Activated T-helper 1 cell treated with Interleukin-2 at 50 U/mL for 16 hours (primary cell): ENCODE measurements at places on chromosomes 2 and 18.
A peak's percentile ranks its signal among the peaks of the same experiment; 100 is the strongest.

GRCh38 chr2:126940331-126940730 lies 41.6 kb downstream of the TEX51 start:
- no peak for DNase-seq

- no peak for DNase-seq
These were observed 74.3 kb upstream of the SLC1A4 start for GRCh38 chr2:64914735-64915509.

DNA sequence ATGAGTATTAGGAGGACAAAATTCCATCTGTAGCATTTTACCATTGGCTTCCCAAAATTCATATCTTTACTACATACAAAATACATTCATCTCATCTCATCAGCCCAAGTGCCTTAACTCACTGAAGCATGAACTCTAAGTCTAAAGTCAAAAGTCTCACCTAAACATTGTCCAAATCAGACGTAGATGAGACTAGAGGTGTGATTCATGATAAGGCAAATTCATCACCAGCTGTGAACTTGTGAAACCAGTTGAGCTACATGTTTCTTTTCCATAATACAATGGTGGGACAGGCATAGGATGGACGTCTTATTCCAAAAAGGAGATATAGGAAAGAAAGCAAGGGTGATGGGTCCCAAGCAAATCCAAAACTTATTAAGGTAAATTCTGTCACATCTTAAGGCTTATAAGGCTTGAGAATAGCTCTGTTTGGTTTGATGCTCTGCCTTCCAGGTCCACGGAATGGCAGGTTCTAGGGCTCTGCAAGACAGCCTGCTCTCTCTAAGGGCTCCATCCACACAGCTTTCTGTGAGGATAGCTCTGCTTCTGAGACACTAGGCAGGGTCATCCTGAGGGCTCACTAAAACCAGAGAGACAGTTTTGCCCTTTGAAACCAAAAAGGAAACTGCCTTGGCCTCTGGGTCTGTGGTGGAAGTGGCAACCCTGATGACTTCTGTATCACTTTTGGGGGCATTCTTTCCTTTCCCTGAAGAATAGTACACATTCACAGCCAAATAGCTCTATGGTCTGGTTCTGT lies 9.6 kb downstream of the IFIH1 start:
- no peak for DNase-seq

- DNase-seq: no peak
These were observed 42.8 kb upstream of the SIGLEC15 start for GRCh38 chr18:45782662-45783061.

- DNase-seq: no peak
These were observed 510.1 kb downstream of the EIPR1 start for GRCh38 chr2:2867397-2867979.

DNA sequence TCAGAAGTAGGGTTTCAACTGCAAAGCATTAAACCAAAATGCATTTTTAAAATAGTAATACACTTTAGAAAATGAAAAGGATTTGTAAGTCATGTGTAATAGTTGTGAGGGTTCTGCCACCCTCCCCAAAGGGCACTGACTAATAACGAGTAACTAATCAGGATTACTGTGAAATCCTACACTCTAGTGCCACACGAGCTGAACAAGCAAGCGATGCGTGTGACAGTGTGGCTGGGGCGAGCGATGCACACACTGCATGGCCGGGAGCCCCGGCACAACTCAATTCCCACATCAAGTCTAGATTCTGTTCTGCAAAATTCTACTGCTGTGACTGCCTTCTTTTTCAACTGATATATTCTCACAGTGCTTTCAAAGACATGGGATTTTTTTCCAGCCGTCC lies 156.4 kb downstream of the SEPTIN10 start:
- no peak for DNase-seq

- DNase-seq: no peak
These were observed 57.3 kb upstream of the SULT1C3 start for GRCh38 chr2:108182489-108182888.

GRCh38 chr18:48991676-48992075 lies 40.9 kb upstream of the SMAD7 start:
- no peak for DNase-seq

DNA sequence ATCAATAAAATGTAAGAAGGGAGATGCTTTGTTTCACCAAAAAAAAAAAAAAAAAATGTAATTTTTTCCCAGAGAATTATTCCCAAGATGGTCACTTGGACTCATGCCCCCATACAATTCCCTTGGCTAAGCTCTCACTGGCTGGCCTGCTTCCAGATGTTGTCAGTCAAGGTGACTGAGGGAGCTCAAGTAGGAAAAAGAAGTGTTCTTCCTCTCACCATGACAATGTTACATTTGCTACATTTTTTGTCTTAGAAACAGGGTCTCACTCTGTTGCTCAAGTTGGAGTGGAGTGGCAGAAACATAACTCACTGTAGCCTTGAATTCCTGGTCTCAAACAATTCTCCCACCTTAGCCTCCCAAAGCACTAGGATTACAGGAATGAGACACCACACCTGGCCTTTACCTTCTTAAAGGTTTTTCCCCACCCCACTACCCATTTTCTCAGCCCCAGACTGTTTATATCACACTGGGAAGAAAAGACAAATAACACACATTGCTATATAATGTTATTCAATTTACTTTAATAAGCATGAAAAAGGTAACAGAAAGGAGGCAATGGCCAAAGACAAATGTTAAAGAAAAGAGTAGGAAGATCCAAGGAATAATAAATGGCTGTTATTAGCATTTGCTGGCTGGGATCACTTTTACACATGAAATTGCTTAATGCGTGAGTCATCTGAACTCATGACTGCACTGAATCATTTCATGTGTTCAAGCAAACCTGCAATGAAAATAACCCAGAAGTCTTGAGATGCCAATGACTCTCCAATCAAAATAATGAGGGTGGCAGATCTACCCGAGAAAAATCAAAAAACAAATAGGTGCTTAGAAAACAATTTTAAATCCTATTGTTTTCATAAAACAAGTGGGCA lies 45.2 kb downstream of the ACVR1 start:
- DNase-seq: no peak

DNA sequence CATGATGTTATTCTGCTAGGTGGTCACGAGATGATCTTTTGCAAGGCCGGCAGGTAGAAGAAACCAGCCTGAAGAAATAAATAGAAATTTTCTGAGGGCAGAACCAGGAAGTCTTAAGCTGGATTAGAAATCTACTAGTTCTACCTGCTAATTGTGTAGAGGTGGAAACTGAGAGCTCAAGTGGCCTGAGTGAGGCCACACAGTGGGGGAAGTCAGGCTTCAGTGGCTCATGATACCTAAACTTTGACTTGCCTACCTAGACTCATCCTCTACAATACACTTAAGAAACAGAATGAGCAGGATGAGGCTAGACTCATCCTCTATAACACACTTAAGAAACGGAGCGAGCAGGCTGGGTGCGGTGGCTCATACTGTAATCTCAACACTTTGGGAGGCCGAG lies 134.9 kb upstream of the NDUFV2 start:
- no peak for DNase-seq

- no peak for DNase-seq
These were observed 364.4 kb downstream of the RND3 start for GRCh38 chr2:150122871-150123613.

DNA sequence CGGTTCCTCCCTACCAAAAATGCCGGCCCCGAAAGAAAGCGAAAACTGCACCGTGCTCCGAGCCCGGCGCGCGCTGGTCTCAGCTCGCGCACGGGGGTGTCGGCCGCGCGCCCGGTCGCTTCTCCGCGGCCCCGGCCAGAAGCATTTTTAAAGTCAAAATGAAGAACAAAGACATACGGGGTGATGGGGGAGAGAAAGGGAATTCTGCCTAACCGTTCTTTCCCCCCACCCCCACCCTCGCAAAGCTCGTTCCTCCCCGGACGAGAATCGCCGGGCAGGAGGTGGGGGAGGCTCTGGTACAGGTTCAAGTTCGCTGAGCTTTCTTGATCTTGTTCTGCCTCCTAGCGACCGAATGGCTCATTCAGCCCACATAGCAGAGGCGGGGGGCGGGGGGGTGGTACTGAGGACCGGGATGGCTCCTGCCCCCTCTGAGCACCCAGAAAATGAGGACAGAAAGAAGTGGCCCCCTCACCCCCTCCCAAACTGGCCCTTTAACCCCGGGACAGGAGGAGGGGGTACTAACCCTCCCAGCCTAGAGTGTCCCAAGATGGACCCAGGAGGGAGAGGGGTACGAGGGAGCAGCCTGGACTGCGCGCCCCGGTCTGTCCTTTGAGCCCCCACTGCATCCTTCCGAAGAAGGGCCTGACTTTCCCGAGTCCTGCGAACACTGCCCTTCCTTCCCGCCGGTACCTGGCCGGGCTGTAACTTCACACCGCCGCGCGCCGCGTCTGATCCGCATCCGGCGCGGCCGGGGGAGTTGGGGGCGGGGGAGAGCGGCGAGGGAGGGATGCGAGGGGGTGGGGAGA lies 3.1 kb downstream of the BCL11A start:
- DNase-seq: no peak

- no peak for DNase-seq
These were observed 81.3 kb downstream of the NFATC1 start for GRCh38 chr18:79476918-79477571.

GRCh38 chr2:26637811-26638310 lies 3.3 kb downstream of the CIB4 start:
- no peak for DNase-seq

DNA sequence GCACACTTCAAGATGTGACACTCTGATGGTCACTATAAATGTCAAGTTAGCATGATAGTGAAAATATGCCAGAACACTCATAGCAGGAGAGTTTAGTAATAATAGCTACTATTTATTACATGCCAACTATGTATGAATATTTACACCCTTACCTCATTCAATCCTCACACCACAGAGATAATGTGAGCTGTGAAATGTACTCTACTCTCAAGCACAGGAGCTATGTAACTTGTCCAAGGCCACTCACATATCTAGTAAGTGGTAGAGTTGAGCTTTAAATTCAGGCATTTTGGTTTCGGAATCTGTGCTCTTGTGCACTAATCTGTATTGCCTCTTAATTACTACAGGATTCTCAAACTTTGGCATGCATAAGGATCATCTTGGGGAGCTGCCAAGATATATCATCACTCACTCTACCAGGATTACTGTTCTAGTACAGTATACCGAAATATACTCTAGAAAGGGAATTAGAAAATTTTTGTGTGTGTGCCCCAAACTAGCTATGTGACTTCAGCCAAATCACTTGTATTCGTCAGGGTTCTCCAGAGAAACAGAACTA lies 154.3 kb downstream of the PLCL1 start:
- DNase-seq: no peak

DNA sequence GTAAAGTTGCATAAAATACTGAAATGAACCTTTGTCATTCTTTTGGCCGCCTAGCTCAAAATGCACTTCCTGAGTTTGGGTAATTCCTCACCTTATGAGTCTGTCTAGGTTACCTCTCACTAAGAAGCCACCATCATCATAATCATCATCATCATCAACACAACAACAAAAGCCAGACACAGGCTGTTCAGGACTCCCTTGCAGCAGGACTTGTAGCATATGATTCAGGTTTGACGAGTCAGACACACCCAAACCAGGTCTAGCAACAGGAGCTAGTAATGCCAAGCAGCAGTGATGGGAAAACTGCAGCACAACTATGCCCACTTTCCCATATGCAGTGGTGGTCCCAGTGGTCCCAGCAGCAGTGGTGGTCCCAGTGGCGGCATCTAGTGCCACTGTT lies 2.8 kb upstream of the SGO2 start:
- no peak for DNase-seq

- DNase-seq: no peak
These were observed 65.5 kb downstream of the DGKD start for GRCh38 chr2:233419602-233420391.

- DNase-seq: no peak
These were observed 109.2 kb downstream of the MREG start for GRCh38 chr2:215904101-215904500.

GRCh38 chr2:71796174-71796593 lies 342.8 kb downstream of the DYSF start:
- DNase-seq: no peak

DNA sequence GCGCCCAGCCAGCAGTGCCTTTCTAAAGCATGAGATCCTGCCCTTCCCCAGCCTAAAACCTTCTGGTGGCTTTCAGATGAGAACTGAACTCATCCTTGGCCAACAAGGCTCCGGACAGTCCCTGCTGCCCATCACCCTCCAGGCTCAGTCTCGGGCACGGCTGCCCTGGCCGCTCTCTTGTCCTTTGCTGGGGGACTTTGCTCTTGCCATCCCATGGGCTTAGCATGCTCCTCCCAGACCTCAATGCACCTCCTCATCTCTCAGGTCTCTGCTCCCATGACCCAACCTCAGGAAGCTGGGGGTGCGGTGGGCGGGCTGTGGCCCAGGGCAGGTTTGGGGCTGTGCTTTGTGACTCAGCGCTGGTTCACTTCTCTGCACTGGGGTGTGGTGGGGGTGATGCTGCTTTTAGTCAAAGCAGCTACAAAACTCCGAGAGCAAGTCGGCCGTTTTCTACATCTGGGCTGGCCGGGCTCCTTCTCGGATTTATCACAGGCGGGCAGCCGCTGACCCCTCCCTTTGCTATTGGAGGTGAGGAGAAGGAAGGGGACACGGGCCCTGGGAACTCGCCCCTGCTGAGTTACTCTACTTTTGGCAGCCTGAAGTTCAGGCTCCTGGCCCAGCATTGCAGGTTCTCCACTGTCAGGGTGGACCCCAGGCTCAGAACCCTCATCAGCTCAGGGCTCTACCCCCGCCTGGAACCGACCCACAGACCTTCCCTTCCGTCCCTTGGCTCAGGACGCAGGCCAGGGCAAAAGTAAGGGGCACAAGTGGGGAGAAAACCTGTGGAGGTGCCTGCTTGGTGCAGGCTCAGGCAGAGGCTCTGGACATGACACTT lies 90.6 kb upstream of the TAF1B start:
- DNase-seq: peak; percentile 76

DNA sequence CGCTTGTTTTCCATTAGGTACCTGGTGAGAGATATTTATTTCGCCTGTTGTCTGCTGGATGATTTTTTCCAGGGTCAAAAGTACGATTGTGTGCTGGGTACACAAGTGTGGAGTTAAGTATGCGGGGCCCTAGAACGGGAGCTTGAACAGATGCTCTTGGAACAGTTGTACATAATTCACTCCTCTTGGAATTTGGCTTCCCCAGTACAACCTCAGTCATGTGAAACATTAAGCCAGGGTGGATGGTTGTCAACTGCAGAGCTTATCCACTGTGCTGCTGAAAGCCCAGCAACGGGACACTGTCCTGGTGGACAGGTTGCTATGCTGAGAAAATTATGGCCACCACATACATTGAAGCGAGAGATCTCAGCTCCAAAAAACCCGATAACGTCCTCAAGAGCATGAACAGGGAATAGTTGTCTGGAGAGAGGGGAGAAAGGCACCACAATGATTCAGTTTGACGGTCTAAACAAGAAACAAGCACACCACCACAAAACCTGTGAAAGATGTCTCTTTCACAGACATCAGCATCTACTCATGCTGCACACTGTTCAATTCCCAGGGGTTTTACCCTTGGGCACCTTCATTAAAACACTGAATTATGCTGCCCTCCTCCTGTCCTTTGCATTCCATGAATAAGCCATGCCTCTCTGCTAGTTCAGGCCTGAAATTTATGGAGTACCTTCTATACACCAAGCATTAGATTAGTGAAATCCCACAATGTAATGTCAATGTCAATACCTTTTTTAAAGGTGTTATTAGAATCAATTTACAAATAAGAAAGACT lies 176.8 kb upstream of the TRIB2 start:
- DNase-seq: no peak
